ENCODE measurements at places on chromosomes 13 and 19.

DNA sequence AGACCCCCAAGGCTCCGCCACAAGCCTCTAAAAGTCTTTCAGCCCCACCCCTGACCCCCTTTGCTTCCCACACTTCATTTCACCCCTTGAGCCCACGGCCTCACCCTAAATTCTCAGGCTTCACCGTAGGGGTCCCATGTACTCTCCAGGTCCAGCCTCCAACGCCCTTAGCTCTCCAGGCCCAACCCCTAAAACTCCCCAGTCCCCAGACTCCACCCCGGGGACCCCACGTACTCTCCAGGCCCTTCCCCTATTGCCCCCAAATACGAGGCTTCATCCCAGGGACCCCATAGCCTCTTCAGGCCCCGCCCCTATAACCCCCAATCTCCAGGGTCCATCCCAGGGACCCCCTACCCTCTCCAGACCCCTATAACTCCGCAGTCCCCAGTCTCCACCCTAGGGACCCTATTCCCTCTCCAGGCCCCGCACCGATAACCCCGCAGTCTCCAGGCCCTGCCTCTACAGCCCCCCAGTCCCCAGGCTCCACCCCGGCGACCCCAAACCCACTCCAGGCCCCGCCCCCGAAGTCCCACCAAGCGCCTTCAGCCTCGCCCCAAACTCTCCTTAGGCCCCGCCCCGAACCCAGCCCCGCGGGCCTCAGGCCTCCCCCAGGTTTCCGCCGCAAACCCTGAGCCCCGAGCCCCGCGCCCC, 619 bp downstream of the MED16 start:
- DNase-seq, result peak; percentile 73

GRCh38 chr13:66305961-66306617, 924.0 kb downstream of the PCDH9 start:
- DNase-seq, result no peak

GRCh38 chr19:37928527-37929286, 21.7 kb downstream of the SIPA1L3 start:
- DNase-seq, result no peak

DNA sequence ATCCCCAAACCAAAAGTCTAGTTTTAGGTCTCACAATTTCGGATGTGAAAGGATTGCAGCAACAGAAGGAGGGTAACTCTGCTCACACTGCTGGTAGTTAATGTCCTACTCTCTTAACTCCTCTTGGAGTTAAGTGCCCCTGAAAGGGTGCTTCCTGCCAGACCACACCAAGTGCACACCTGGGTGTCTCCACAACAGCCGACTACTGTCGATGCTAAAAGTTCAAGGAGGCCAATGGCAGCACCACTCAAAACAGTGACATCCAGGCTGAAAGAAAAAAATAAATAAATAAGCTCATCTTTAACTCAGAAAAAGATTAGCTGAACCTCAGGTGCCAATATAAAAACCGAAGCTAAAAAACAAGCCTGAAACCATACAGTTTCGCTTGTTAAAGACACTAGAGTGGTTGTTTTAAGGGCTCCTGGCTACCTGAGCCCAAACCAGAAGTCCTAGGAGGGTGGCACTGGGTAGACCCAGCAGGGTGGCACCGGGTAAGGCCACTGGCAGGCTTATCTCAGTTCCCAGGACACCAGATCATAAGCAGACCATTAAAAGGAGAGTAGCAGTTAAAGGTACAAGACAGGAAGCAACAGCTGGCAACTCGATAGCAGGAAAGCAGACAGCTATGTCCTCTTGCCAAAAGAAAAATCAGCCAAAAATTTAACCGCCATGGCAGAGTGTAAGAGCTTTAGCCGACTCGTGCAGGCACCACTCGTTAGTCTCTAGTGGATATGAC, 39.3 kb downstream of the BRD4 start:
- DNase-seq, result no peak

DNA sequence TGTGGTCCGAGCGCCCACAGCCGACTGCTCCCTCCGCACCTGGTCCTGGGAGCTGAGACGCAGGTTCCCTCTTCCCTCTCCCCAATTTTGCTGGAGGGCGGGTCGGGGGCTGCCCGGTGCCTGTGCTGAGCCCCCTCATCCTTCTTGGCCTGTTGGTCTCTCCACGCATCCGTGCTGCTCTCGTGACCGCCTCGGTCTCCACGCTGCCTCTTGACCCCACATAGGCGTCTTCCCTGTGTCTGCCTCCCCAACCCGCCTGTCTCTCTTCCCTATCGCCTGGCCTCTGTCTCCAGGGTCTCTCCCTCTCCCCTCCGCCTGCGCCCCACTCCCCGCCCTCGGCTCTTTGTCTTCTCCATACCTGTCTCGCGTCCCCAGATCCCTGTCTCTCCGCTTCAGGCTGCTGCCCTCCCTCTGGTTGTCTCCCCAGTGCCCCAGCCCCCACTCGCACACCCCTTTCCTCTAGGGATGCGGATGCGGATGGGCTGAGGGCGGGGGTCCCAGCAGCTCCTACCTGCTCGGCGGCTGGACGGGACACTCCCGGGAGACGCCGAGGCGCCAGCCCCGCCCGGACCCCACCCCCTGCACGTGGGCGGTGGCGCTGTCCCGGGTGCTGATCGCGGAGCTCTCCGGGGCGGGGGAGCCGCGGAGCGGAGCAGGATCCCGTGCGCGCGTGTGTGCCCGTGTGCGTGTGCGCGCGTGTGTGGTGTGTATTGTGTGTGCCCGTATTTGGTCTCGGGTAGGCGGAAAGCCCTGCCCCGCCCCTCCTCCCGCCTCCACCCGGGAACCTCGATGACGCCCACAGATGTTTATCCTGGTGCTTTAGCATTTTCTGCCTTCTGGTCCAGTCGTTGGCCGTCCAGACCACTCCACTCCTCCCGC, at the start of gene SYT5:
SYT5 (minus strand) TSS at position 684 of the 879 bp plus-strand sequence. CDS start 1,248 bp downstream, outside the sequence.
- peak; percentile 50 for DNase-seq

DNA sequence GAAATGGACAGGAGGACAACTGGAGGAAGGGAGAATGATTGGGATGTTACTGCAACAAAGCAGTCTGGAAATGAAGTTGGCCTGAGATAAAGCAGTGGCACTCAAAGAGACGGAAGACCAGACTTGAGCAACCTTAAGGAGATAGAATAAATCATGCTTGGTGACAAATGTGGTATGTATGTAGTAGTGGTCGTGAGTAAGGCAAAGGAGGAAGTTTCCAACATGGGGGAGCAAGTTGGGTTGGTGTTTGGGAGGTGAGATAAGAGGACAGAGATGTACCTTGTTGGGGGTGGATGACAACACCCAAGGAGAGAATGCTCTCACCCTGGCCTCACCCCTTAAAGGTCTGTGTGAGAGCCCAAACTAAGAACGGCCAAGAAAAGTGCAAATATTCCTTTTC, 420.5 kb downstream of the DIAPH3 start:
- DNase-seq, result no peak

DNA sequence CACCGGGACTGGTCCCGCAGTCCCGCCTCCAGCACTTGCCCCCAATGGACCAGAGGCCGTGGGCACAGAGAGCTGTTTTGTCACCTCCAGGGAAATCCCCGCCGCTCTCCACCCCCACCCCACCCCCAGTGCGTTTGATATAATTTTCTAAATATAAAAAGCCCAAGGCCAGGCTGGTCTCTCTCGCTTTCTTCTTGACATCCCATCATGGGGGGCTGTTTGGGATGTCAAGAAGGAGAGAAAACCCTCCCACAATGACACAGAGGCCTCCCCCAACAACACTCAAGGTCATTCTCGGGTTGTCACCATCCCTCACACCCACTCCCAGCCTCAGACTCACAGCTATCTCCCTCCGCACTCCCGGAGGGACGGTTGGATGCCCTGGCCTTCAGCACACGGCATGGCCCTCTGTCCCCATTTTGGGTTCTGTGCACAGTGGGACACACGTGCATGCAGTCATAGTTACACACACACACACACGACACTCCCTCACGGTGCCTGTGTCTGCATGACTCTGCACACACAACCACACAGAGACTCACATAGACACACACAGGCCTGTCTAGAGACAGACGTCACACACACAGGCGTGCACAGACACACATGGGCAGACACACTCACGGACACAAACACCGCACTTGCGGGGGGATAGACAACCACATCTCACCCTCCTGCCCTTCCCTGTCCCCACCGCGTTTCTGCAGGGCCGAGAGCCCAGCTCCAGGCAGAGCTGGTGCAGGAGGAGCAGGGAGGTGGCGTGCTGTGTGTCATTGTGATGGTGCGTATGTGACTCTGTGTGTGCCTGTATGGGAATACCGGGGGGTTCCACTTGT, 4.8 kb upstream of the NFIC start:
- no peak for DNase-seq

GRCh38 chr19:14369399-14370168, 11.7 kb upstream of the ADGRE5 start:
- DNase-seq, result peak; percentile 66

- no peak for DNase-seq
Measured at GRCh38 chr13:113508521-113509254, 18.2 kb upstream of the DCUN1D2 start.

- DNase-seq, result no peak
Measured at GRCh38 chr13:77415253-77416071, 88.6 kb upstream of the MYCBP2 start.
